ENCODE measurements at places on chromosomes 1 and 21. TPM values are rescaled to one million over a fixed set of nuclear protein-coding genes. Genes with fewer than 3 reads are reported as not detected.

GRCh38 chr1:37128091-37128490 lies 93.8 kb upstream of the GRIK3 start:
- no peak overlapping the region for H3K27ac ChIP-seq
- no peaks in the 10 kb centered on the region for H3K4me1 ChIP-seq
- H3K4me3 ChIP-seq = no peak overlapping the region
- H3K27me3 ChIP-seq = no peaks in the 10 kb centered on the region
- DNase-seq = no peak

DNA sequence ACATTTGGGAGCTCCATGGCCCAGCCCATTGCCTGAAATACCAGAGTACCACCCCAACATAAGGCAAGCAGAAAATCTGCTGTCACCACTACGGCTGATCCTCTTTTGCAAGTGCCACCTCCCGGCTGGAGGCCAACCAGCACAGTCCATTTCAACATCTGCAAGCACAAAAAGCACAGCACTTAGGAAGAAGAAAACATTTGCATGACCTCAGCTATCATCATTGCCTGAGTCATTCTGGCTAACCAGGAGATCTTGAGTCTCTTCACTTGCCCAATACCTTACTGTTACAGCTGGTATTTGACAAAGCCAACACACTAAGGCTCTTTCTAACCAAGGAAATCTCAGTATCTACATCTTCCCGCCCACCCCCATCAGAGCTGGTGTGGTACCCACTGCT lies 55.9 kb downstream of the NEK7 start:
- H3K4me3 ChIP-seq = no peak overlapping the region
- DNase-seq = no peak
- no peaks in the 10 kb centered on the region for H3K27me3 ChIP-seq
- peaks cover 7% of the 10 kb centered on the region for H3K36me3 ChIP-seq
- H3K27ac ChIP-seq = no peak overlapping the region

- no peak for DNase-seq
- no peak overlapping the region for H3K4me3 ChIP-seq
- H3K4me1 ChIP-seq = no peaks in the 10 kb centered on the region
Observed at GRCh38 chr1:242011894-242012660, 13.2 kb upstream of the MAP1LC3C start.

DNA sequence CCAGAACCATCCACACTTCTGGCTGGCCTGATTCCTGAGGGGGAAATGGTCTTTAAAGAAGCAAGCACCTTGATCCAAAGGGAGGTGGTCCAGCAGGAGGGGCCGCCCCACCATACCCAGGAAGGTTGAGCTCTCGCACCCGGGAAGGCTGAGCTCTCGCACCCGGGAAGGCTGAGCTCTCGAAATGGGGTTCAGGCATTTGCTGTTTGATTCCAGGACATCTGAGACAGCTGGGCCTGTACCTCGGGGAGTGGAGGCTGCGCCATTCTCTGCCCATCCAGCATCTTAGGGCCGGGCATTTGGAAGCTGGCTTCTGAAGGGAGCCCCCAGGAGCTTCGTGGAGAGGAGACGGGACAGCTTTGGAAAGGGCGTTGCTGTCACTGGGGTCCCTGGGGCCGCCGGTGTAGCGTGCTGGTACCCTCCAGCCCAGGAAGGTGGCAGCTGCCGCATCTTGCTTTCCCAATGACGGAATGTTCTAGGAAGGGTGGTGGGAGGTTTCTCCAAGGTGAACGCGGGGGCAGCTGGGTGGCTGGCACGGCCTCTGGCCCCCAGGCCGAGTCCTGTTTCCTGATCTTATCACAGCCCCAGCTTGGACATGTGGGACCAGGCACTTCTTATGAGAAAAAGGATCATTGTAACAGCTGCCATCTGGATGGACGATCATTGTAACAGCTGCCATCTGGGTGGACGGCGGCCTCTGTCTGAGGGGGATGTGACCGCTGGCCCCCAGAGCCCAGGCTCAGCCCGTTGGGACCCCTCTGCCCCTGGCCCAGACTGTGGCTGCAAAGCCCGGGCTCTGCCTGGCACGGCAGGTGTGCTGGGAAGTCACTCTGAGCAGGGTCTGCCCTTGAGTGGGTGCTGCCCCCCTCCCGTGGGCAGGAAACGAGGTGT lies 61.6 kb downstream of the COL18A1 start:
- H3K4me1 ChIP-seq = peaks cover 19% of the 10 kb centered on the region
- no peak overlapping the region for H3K27ac ChIP-seq

DNA sequence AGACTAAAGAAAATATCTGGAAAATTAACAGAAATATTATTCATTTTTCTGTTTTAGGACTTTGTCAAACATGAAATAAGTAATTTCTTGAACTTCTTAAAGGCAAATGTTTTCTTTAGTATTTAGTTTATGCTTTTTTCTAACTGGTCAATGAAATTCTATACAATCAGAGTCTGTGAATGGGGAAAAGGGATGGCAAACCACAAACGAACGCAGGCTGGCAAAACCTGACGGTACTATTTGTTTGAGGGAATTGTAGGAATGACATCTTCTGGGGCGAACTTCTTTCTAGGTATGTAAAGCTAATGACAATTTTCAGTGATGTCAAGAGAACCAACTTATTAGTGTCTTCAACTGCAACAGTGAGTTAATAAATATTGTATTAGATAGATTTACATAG lies 156.0 kb downstream of the SIPA1L2 start:
- no peaks in the 10 kb centered on the region for H3K27me3 ChIP-seq
- DNase-seq = no peak
- no peak overlapping the region for H3K27ac ChIP-seq
- H3K4me3 ChIP-seq = no peak overlapping the region
- H3K4me1 ChIP-seq = peaks cover 7% of the 10 kb centered on the region
- H3K36me3 ChIP-seq = peaks cover 14% of the 10 kb centered on the region

DNA sequence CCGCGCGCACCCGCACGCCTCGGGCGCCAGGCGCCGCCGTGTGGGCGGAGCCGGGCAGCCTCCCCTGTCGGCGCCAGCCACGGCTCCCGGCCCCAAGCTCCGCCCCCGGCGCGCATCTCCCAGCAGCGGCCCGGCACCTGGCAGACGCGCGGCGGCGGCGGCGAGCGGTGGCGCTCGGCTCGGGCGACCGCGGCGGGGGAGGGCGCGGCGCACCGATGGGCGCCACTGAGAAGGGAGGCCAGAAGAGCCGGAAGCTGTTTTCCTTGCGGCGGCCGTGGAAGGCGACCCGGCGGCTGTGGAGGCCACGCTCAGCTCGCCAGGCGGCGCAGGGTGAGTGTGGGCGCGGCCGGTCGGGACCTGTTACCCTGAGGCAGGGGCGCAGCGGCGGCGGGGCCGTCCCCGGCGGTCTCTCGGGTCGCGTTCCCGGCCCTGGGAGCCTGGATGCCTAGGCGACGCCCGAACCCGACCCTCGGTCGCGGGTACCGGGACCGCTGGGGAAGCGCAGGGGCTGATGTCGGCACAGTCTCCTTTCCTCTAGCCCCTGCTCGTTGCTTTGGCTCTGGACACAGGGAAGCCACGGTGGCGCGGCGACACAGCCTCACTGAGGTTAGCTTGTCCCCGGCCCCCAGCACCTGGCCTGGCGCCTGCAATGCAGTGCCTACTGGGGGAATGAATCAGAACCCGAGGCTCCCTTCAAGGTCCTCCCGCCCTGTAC lies 54.9 kb upstream of the DNAJC6 start:
- H3K27me3 ChIP-seq = no peaks in the 10 kb centered on the region
- peak overlapping the region; percentile 72 for H3K4me3 ChIP-seq
- H3K27ac ChIP-seq = no peak overlapping the region
- no peaks in the 10 kb centered on the region for H3K36me3 ChIP-seq
- peak; percentile 93 for DNase-seq
- peaks cover 3% of the 10 kb centered on the region for H3K4me1 ChIP-seq

DNA sequence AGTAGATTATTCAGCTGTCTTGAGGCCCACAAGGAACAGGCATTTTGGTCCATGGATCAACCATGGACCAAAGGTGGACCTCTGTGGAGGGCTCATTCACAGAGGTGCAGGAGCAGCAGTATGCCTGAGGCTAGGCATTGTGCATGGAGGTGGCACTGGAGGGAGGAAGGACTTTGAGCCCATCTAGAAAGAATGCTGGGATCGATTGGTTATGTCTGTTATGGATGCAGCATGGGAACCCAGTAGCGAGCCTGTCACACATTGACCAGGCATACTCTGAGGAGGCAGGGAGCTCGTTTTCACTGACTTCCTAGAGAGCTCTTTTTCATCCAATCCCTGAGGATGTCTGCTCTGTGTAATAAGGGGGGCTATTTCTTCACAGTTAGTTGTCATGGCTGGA lies 75.5 kb downstream of the KCNN3 start:
- no peaks in the 10 kb centered on the region for H3K4me1 ChIP-seq
- no peaks in the 10 kb centered on the region for H3K36me3 ChIP-seq
- no peaks in the 10 kb centered on the region for H3K27me3 ChIP-seq
- no peak for DNase-seq

The LUZP1 gene
- 36.4 TPM for total RNA-seq

- peak overlapping the region; percentile 31 for H3K27ac ChIP-seq
- H3K36me3 ChIP-seq = peaks cover 3% of the 10 kb centered on the region
- no peaks in the 10 kb centered on the region for H3K27me3 ChIP-seq
- H3K4me1 ChIP-seq = peaks cover 10% of the 10 kb centered on the region
Observed at GRCh38 chr1:235835226-235835625, 31.5 kb downstream of the LYST start.

DNA sequence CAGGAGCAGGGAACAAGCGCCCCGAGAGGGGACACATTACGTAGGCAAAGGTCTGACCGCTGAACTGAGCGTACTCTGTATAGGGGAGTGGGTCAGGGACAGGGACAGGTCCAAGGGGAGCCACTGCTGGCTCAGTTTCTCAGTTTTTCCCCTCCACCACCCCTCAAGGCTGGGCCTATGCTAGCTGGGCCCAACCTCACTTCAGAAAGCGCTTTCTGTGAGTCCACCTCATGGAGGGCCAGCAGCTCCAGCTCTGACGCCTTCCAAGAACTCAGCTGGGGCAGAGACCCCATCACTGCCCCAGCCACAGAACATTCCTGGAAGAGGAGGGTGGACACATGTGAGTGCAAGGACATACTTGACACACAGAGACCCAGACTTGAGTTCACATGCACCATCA lies 242.0 kb downstream of the FOXD2 start:
- no peaks in the 10 kb centered on the region for H3K36me3 ChIP-seq
- H3K27me3 ChIP-seq = no peaks in the 10 kb centered on the region
- no peaks in the 10 kb centered on the region for H3K4me1 ChIP-seq
- no peak overlapping the region for H3K27ac ChIP-seq
- no peak overlapping the region for H3K4me3 ChIP-seq

The UMODL1 gene
- 0.49 TPM for total RNA-seq

- no peaks in the 10 kb centered on the region for H3K4me1 ChIP-seq
- no peaks in the 10 kb centered on the region for H3K36me3 ChIP-seq
- H3K4me3 ChIP-seq = no peak overlapping the region
- H3K27me3 ChIP-seq = no peaks in the 10 kb centered on the region
- no peak for DNase-seq
- H3K27ac ChIP-seq = no peak overlapping the region
Observed at GRCh38 chr1:246404078-246404477, 103.0 kb downstream of the SMYD3 start.

The SLAMF6 gene
- 4.4 TPM for total RNA-seq

- no peaks in the 10 kb centered on the region for H3K27me3 ChIP-seq
- H3K4me1 ChIP-seq = peaks cover 5% of the 10 kb centered on the region
- no peaks in the 10 kb centered on the region for H3K36me3 ChIP-seq
- no peak overlapping the region for H3K27ac ChIP-seq
- H3K4me3 ChIP-seq = no peak overlapping the region
- DNase-seq = no peak
Observed at GRCh38 chr1:62281922-62282555, 37.2 kb downstream of the KANK4 start.

DNA sequence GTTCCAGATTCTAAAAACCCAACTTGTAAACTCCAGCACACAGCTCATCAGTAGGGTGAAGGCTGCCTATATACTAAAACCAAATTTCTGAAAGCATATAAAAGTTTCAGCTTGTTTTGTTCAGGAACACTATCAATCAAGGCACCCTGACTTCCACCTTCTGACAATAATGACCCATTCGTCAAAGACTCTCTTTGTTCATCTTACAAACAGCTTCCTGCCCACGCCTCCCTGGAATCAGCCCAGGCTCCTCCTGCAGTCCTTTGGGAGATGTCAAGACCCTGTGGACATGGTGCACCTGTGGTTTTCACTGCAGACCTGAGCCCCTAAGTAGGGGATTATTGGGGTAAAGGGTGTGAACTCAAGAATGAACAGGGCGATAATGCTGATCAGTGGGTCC lies 178.9 kb upstream of the CAMK1G start:
- H3K27me3 ChIP-seq = no peaks in the 10 kb centered on the region
- H3K27ac ChIP-seq = no peak overlapping the region
- DNase-seq = no peak
- no peaks in the 10 kb centered on the region for H3K4me1 ChIP-seq
- no peaks in the 10 kb centered on the region for H3K36me3 ChIP-seq

The GUCA2A gene
- total RNA-seq = not detected

DNA sequence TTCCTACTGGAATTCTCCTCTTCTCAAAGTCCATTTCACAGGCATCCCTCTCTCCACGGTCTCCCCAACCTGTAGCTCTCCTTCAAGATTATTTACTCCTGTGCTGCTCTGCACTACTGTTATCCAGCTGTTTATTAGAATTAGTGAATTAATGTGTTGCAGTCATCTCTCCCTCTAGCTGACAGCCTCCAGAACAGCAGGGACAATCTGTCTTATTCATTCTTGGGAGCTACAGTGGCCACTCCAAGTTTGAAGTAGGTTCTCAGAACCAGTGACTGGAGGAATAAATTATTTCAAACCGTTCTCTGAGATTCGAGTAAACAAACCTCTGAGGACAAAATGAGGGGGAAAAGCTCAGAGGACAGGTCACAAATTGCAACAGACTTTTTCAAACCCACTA lies 330.9 kb downstream of the RRAGC start:
- H3K4me1 ChIP-seq = peaks cover 3% of the 10 kb centered on the region
- no peak overlapping the region for H3K27ac ChIP-seq
- DNase-seq = no peak
- no peak overlapping the region for H3K4me3 ChIP-seq

The KCNQ4 gene
- 0.96 TPM for total RNA-seq

GRCh38 chr1:2826316-2826715 lies 24.8 kb upstream of the TTC34 start:
- peaks cover 4% of the 10 kb centered on the region for H3K4me1 ChIP-seq
- no peaks in the 10 kb centered on the region for H3K36me3 ChIP-seq
- no peak overlapping the region for H3K27ac ChIP-seq
- DNase-seq = no peak
- H3K4me3 ChIP-seq = no peak overlapping the region

The OR2T29 gene
- not detected for total RNA-seq

The CASQ2 gene
- 1.3 TPM for total RNA-seq

The AMPD2 gene
- total RNA-seq = 56.9 TPM

The LRRC53 gene
- not detected for total RNA-seq

GRCh38 chr1:214199585-214199984 lies 81.4 kb upstream of the SMYD2 start:
- H3K27me3 ChIP-seq = peaks cover 6% of the 10 kb centered on the region
- DNase-seq = no peak
- H3K27ac ChIP-seq = no peak overlapping the region
- no peak overlapping the region for H3K4me3 ChIP-seq

The CFHR1 gene
- total RNA-seq = not detected

GRCh38 chr1:36322041-36322785 lies 1.2 kb downstream of the EVA1B start:
- H3K4me1 ChIP-seq = peaks cover 31% of the 10 kb centered on the region
- no peaks in the 10 kb centered on the region for H3K36me3 ChIP-seq
- H3K27me3 ChIP-seq = no peaks in the 10 kb centered on the region
- H3K27ac ChIP-seq = peak overlapping the region; percentile 75
- peak overlapping the region; percentile 78 for H3K4me3 ChIP-seq
- DNase-seq = no peak

The SV2A gene
- total RNA-seq = 1.7 TPM

- no peak overlapping the region for H3K27ac ChIP-seq
- DNase-seq = no peak
- H3K4me1 ChIP-seq = no peaks in the 10 kb centered on the region
- H3K27me3 ChIP-seq = no peaks in the 10 kb centered on the region
- H3K36me3 ChIP-seq = no peaks in the 10 kb centered on the region
Observed at GRCh38 chr1:78607334-78607927, 12.8 kb upstream of the IFI44L start.

GRCh38 chr1:117585086-117585485 lies 20.8 kb upstream of the TENT5C start:
- H3K4me3 ChIP-seq = no peak overlapping the region
- peak; percentile 30 for DNase-seq
- H3K27me3 ChIP-seq = no peaks in the 10 kb centered on the region
- no peaks in the 10 kb centered on the region for H3K36me3 ChIP-seq
